ENCODE measurements at places on chromosomes 16 and 17.

DNA sequence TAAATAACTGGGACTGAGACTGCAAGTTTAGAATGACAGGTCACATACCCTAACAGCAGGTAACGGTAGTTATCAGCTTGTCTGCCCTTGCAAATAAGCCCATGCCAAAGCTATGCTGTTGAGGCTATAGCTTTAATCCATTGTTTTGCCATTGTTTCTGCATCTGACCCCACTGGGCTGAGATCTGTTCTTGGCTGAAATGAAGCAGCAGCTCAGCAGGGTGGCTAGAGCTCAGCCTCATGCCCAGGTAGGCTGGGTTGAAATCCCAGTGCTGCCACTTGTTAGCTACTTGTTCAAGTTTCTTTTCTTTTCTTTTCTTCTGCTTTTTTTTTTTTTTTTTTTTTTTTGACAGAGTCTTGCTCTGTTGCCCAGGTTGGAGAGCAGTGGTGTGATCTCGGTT is 40.1 kb downstream of the NKD1 start:
- DNase-seq: no peak

- no peak for DNase-seq
Measured at GRCh38 chr17:5786510-5786875, 202.2 kb upstream of the NLRP1 start.

GRCh38 chr17:57561072-57561861 is 183.8 kb downstream of the CCDC182 start:
- no peak for DNase-seq

DNA sequence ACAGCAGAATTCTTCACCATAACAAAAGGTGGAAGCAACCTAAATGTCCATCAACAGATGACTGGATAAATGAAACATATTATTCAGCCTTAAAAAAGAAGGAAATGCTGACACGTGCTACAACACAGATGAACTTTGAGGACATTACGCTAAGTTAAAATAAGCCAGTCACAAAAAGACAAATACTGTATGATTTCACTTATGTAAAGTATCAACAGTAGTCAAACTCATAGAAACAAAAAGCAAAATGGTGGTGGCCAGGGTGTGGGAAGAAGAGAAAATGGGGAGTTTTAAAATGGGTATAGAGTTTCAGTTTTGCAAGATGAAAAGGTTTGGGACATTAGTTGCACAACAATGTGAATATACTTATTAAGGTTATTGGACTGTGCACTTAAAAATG is 49.8 kb upstream of the MTMR4 start:
- DNase-seq: no peak

DNA sequence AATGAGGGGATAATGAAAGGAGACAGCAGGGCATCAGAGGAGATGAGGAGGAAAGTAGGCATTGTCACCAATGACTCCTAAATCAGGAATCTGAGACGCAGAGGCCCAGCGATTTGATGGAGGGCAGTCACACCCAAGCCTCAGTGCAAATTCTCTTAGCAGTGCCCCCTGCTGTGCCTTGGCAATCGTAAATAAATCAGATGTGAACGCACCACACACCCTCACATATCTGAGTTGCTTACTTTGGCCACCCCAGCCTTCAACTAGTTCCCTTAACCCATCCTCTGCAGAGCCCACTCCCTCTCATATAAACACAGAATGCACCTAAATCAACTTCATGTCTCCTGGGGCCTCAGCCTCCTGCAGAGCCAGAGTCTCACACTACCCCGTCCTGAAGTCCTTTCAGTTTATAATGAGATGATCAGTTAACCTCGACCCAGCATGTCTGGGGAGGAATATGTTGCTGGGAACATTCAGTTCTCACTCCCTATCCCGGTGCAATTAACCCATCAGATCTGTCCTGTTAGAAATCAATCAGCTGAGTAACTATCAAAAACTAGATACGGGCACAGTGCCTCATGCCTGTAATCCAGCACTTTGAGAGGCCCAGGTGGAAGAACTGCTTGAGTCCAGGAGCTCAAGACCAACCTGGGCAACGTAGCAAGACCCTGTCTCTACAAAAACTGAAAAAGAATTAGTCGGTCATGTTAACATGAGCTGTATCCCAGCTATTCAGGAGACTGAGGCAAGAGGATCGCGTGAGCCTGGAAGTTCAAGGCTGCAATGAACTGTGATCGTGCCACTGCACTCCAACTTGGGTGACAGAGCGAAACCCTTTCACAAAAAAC is 78.4 kb downstream of the SLC39A11 start:
- no peak for DNase-seq

Measured in activated naive CD4-positive, alpha-beta T cell (primary cell).